ENCODE measurements at places on chromosomes 1 and 21.

GRCh38 chr1:81151206-81151605 lies 649.5 kb upstream of the ADGRL2 start:
- DNase-seq = no peak

DNA sequence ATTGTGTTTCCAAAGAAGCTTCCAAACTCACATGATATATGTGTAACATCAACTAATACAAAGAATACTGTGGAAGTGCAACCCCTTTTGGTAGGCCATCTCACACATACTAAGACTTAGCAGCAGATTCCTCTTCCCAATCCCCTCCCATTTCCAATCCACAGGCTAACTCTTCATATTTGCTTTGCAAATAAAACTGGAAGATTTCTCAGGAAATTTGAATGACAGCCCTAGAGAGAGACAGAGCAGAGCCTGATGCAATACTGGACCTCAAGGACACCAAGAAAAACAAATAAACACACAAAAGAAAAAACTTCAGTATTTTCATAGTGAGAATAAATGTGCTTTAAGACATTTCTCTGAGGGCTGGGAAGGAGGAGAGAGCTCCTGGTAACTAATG lies 190.2 kb upstream of the BRINP3 start:
- no peak for DNase-seq

- DNase-seq = no peak
Measured at GRCh38 chr1:155946633-155947219, 5.3 kb downstream of the RXFP4 start.

DNA sequence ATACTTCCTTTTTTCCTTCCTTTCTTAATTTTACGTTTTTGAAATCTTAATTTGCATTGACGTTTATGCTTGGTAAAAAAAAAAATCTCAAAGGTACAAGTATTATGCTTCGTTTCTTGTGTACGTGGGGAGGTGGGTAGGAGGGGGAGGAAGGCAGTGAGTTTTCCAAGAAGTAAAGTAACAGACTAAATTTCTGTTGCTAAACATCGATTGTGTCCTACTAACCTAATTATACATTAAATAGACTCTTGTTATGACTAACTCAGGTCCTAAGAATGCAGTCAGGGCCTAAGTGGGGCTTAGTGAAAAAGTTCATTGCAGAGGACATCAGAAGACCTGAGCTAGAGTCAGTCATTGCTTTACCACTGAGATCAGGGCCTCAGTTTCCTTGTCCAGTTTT lies 17.5 kb downstream of the NEK7 start:
- no peak for DNase-seq

- no peak for DNase-seq
Measured at GRCh38 chr1:44310006-44310405, 45.1 kb downstream of the ERI3 start.

GRCh38 chr1:15246960-15247614 lies at the start of gene FHAD1:
Gene FHAD1 (plus strand): TSS chr1:15247223. CDS start chr1:15251785, 4,562 bp downstream.
- DNase-seq = peak; percentile 19

DNA sequence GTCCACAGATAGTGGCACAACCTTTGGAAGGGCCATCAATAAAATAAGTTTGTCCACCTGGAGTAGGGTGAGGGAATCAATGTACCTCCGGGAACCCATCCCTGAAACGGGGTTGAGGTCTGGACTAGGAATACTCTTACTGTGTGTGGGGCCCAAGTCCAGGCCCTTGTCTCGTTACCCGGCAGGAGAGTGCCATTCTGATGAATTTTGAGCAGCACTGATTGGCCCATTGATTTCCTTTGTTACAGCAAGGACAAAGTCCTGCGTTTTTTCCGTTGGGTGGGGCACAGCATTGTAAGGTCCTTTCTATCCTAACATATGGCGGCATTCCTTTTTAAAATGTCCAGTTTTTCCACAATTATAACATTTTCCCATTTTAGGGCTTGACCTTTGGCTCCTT lies 75.2 kb downstream of the AXDND1 start:
- DNase-seq = no peak

GRCh38 chr1:221669441-221669840 lies 72.4 kb downstream of the DUSP10 start:
- DNase-seq = no peak

DNA sequence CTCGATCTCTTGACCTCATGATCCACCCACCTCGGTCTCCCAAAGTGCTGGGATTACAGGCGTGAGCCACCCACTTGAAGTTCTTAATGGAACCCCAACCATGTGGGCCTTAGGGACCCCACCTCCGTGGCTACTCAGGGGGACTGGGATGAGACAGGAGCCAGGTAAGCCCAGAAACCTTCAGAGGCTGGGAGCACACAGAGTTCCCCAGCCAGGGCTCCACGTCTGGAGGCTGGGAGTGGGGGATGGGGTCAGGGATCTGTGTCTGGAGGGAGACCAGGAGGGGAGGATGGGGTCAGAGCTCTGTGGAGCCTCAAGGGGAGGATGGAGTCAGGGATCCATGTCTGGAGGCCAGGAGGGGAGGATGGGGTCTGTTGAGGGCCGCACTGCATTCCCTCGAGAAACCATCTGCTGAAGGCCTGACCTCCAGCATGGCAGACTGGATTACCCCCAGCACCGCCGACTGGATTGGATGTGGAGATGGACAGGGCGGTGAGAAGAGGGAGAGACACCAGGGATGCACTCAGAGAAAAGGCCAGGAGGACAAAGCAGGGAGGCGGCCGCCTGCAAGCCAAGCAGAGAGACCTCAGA lies 2.1 kb upstream of the FTCD start:
- DNase-seq = no peak

GRCh38 chr1:204996981-204997380 lies 46.0 kb upstream of the CNTN2 start:
- no peak for DNase-seq

- no peak for DNase-seq
Measured at GRCh38 chr1:221030990-221031389, 151.7 kb downstream of the HLX start.

GRCh38 chr21:43975469-43976098 lies 36.5 kb upstream of the TRAPPC10 start:
- peak; percentile 62 for DNase-seq

- DNase-seq = no peak
Measured at GRCh38 chr1:228101994-228102790, 933 bp downstream of the C1orf35 start.

- no peak for DNase-seq
Measured at GRCh38 chr1:51558375-51558924, 39.4 kb upstream of the EPS15 start.

GRCh38 chr1:76230842-76231281 lies 156.3 kb downstream of the ST6GALNAC3 start:
- DNase-seq = no peak
